ENCODE measurements at places on chromosomes 3 and 15. TPM values are rescaled to one million over a fixed set of nuclear protein-coding genes. Genes with fewer than 3 reads are reported as not detected.

- H3K4me3 ChIP-seq = no peak overlapping the region
- H3K27me3 ChIP-seq = no peaks in the 10 kb centered on the region
- no peaks in the 10 kb centered on the region for H3K4me1 ChIP-seq
- no peaks in the 10 kb centered on the region for H3K36me3 ChIP-seq
- no peak for DNase-seq
Observed at GRCh38 chr3:195395208-195395816, 47.5 kb downstream of the ACAP2 start.

The MME gene
- total RNA-seq = 103 TPM

GRCh38 chr3:102593812-102594602 is 159.2 kb downstream of the ZPLD1 start:
- no peak overlapping the region for H3K27ac ChIP-seq
- no peak overlapping the region for H3K4me3 ChIP-seq
- H3K27me3 ChIP-seq = no peaks in the 10 kb centered on the region
- DNase-seq = no peak
- H3K36me3 ChIP-seq = no peaks in the 10 kb centered on the region

- H3K27me3 ChIP-seq = no peaks in the 10 kb centered on the region
- H3K4me3 ChIP-seq = no peak overlapping the region
- peaks cover 26% of the 10 kb centered on the region for H3K4me1 ChIP-seq
Observed at GRCh38 chr15:43799209-43799944, 643 bp downstream of the SERINC4 start.

The FBXL22 gene
- 39.6 TPM for total RNA-seq

The TMEM87A gene
- total RNA-seq = 88.6 TPM

DNA sequence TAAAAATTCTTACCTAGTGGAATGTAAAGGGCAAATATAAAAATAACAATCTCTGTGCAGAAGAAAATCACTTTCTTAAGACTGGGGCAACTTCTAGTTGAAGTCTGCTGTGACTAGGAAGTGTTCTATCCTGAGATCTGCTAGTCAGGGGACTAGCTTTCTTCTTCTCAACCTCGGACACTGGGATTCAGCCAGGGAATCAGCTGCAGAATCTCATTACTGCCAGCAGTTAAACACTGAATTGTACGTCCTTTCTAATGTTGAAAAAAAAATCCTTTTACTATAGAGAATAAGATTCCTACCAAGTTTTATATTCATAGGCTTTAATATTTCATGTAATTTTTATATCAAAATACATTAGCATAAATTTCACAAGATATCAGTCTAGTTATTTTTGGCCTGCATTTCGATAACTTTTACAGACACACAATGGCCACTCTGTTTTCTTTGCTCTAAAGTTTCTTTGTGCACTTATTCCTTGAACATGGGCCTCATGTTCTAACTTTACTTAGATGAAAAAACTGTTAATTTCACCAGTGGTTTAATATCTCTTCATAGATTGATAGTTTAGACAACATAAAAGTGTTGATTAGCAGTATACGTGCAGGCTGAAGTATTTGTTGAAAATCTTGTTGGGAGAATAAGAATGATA is 2.6 kb upstream of the NEO1 start:
- H3K4me1 ChIP-seq = peaks cover 5% of the 10 kb centered on the region
- no peak overlapping the region for H3K27ac ChIP-seq
- no peak for DNase-seq
- H3K4me3 ChIP-seq = no peak overlapping the region
- no peaks in the 10 kb centered on the region for H3K36me3 ChIP-seq
- no peaks in the 10 kb centered on the region for H3K27me3 ChIP-seq

- no peaks in the 10 kb centered on the region for H3K4me1 ChIP-seq
- H3K27me3 ChIP-seq = no peaks in the 10 kb centered on the region
- no peak overlapping the region for H3K4me3 ChIP-seq
- H3K27ac ChIP-seq = no peak overlapping the region
Observed at GRCh38 chr3:158159714-158160113, 49.8 kb downstream of the RSRC1 start.

- H3K27me3 ChIP-seq = no peaks in the 10 kb centered on the region
- no peak overlapping the region for H3K4me3 ChIP-seq
- no peak for DNase-seq
- H3K4me1 ChIP-seq = no peaks in the 10 kb centered on the region
Observed at GRCh38 chr15:98164571-98164970, 204.1 kb downstream of the ARRDC4 start.

DNA sequence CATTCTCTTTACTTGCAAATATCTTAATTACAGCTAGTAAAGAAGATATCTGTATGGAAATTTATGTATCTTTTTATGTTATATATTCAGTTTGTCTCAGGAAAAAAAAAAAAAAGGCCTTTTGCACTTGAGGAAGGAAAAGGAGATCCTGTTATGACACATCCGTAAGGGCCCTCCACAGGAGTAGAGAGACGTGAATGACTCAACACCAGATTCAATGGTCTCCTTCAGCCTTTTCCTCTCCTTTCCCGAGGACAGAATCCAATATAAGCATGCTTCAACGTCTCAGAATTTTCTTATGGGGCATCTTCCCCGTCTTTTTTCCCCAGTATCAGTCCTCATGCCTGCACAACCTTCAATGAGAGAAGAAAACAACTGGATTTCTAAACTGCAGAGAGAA is 340.3 kb downstream of the NTRK3 start:
- H3K27ac ChIP-seq = no peak overlapping the region
- no peak for DNase-seq
- H3K27me3 ChIP-seq = no peaks in the 10 kb centered on the region
- H3K36me3 ChIP-seq = no peaks in the 10 kb centered on the region
- H3K4me3 ChIP-seq = no peak overlapping the region

The CFAP100 gene
- total RNA-seq = 2.3 TPM

GRCh38 chr3:71419369-71419768 is 164.2 kb downstream of the FOXP1 start:
- DNase-seq = no peak
- no peaks in the 10 kb centered on the region for H3K27me3 ChIP-seq
- H3K4me1 ChIP-seq = peaks cover 7% of the 10 kb centered on the region

GRCh38 chr3:45509038-45509767 is 85.3 kb upstream of the LIMD1 start:
- DNase-seq = no peak
- no peak overlapping the region for H3K4me3 ChIP-seq
- H3K27me3 ChIP-seq = no peaks in the 10 kb centered on the region
- no peaks in the 10 kb centered on the region for H3K4me1 ChIP-seq

The CAND2 gene
- total RNA-seq = 8.4 TPM

The HCN4 gene
- total RNA-seq = 0.18 TPM

DNA sequence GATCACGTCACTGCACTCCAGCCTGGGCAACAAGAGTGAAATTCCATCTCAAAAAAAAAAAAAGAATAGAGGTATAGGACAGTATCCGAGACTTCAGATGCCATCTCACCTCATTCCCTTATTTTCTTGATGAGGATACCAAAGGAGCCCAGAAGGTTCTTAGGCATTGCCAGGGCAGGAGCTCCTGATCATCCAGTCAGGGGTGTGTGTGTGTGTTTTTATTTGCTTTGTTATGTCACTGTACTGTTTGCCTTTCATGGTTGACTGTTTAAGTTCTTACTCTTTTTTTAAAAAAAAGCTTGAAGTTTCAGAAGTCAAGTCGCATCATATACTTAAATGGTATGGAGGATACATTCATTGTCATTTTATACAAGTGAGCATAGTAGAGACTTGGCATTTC is 140.0 kb upstream of the BHLHE40 start:
- no peak for DNase-seq
- H3K27ac ChIP-seq = no peak overlapping the region
- H3K4me1 ChIP-seq = no peaks in the 10 kb centered on the region
- no peaks in the 10 kb centered on the region for H3K36me3 ChIP-seq

The MOBP gene
- 2.4 TPM for total RNA-seq

GRCh38 chr3:127542441-127542952 is 48.0 kb downstream of the TPRA1 start:
- H3K36me3 ChIP-seq = no peaks in the 10 kb centered on the region
- H3K27ac ChIP-seq = no peak overlapping the region
- peaks cover 9% of the 10 kb centered on the region for H3K4me1 ChIP-seq
- H3K27me3 ChIP-seq = no peaks in the 10 kb centered on the region

DNA sequence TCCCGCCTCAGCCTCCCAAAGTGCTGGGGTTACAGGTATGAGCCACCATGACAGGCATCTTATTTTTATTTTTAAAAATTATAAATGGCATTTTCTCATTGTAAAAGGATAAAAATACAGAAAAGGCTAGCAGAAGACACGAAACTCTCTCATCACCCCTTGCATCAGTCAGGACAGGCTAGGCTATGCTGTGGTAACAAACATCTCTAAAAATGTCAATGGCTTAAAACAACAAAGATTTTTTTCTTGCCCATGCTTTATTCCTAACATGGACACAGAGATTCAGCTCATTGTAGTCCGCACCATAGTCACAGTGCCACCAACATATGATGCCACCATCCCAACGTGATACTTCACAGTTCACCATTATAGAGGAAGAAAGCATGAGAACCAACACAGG is 34.0 kb upstream of the SEMA4B start:
- DNase-seq = no peak
- H3K36me3 ChIP-seq = no peaks in the 10 kb centered on the region
- H3K4me1 ChIP-seq = no peaks in the 10 kb centered on the region
- no peaks in the 10 kb centered on the region for H3K27me3 ChIP-seq
- peak overlapping the region; percentile 85 for H3K27ac ChIP-seq

DNA sequence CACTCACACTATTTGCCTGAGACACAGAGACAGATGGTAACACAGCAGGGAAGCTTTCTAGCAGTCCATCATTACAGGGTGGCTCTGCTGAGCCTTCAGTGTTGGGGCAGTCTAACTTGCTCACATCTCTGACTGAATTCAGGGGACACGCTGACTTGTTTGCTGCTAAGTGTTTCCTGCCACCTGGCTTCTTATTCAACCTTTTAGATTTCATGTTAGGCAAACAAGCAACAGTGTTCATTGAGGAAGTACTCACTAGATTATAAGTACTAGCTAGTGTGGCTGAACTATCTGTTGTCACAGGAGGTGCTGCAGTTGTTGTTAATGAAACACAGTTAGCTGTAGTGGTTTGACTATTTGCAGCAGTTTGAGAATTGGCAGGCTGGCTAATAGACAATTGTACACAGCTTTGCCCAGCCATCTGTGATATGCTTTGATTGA is 37.3 kb downstream of the USF3 start:
- no peaks in the 10 kb centered on the region for H3K4me1 ChIP-seq
- DNase-seq = no peak
- H3K36me3 ChIP-seq = no peaks in the 10 kb centered on the region
- H3K4me3 ChIP-seq = no peak overlapping the region
- no peak overlapping the region for H3K27ac ChIP-seq

- H3K27ac ChIP-seq = no peak overlapping the region
- H3K36me3 ChIP-seq = no peaks in the 10 kb centered on the region
- DNase-seq = no peak
- H3K4me3 ChIP-seq = no peak overlapping the region
- no peaks in the 10 kb centered on the region for H3K27me3 ChIP-seq
Observed at GRCh38 chr3:113153499-113154107, 57.8 kb upstream of the BOC start.

- no peaks in the 10 kb centered on the region for H3K36me3 ChIP-seq
- no peak overlapping the region for H3K27ac ChIP-seq
- H3K4me3 ChIP-seq = no peak overlapping the region
- no peak for DNase-seq
- no peaks in the 10 kb centered on the region for H3K27me3 ChIP-seq
- H3K4me1 ChIP-seq = no peaks in the 10 kb centered on the region
Observed at GRCh38 chr3:108461661-108462111, 48.7 kb downstream of the MYH15 start.

- H3K27ac ChIP-seq = no peak overlapping the region
- no peaks in the 10 kb centered on the region for H3K4me1 ChIP-seq
- no peaks in the 10 kb centered on the region for H3K27me3 ChIP-seq
- DNase-seq = no peak
Observed at GRCh38 chr3:190288836-190289235, 33.4 kb downstream of the CLDN1 start.

GRCh38 chr3:96813820-96814650 is at the start of gene EPHA6:
EPHA6 (plus strand) TSS chr3:96814594.
- H3K36me3 ChIP-seq = no peaks in the 10 kb centered on the region
- peak; percentile 46 for DNase-seq
- peak within 1 kb of the TSS; percentile 57 for H3K27ac ChIP-seq
- H3K4me3 ChIP-seq = peak within 1 kb of the TSS; percentile 42
- H3K27me3 ChIP-seq = no peaks in the 10 kb centered on the region

The ARL14 gene
- total RNA-seq = not detected

DNA sequence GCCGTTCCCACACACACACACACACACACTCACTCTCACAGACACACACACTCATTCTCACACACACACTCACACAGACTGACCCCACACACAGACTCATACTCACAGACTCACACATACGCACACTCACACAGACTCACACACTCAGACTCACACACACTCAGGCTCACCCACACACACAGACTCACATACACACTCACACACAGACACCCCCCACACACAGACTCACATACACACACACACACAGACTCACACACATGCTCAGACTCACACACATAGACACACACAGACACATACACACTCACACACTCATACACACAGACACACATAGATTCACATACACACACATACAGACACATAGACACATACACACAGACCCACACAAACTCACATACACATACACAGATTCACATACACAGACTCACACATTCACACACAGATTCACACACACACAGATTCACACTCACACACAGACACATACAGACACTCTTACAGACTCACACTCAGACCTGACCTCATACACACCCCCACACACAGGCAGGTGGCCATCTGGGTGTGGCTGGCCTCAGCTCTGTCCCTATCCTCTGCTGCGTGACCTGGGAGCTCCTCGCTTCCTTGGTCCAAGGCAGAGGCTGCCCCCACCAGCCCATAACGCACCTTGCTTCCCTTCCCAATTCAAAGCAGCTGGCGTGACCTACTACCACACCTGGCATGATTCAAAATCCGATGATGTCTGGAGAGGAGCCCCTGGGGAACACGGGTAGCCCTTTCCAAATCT is 1.9 kb downstream of the C3orf22 start:
- no peak overlapping the region for H3K4me3 ChIP-seq
- H3K36me3 ChIP-seq = no peaks in the 10 kb centered on the region
- H3K27ac ChIP-seq = no peak overlapping the region
- peak; percentile 2 for DNase-seq
- no peaks in the 10 kb centered on the region for H3K4me1 ChIP-seq

- H3K4me1 ChIP-seq = no peaks in the 10 kb centered on the region
- H3K36me3 ChIP-seq = no peaks in the 10 kb centered on the region
- no peak for DNase-seq
- no peak overlapping the region for H3K27ac ChIP-seq
- no peak overlapping the region for H3K4me3 ChIP-seq
Observed at GRCh38 chr3:26141296-26141695, 351.4 kb downstream of the OXSM start.

The TTC23 gene
- 18.1 TPM for total RNA-seq

DNA sequence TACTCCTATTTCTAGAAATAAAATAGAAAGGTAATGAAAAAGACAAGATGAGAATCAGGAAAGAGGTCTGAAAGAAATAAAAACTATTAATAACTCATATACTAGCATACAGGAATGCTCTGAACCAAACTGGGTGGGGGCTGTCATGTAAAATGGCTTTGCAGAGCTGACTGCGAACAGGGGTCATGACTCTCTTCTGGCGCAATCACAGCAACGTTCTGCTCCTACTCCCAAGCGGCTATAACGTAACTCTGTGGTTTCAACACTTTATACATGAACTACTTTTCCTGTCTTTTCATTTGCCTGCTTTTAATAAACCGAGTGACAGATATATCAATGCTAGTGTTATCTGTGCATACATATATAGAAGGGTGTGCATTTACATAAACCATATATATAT is 116.7 kb downstream of the DLG1 start:
- H3K27me3 ChIP-seq = no peaks in the 10 kb centered on the region
- H3K27ac ChIP-seq = no peak overlapping the region
- DNase-seq = no peak
- H3K4me1 ChIP-seq = no peaks in the 10 kb centered on the region
- no peaks in the 10 kb centered on the region for H3K36me3 ChIP-seq
